ENCODE measurements at places on chromosomes 11 and 22.

GRCh38 chr11:95595973-95596489 lies 193.6 kb downstream of the FAM76B start:
- no peak for DNase-seq

DNA sequence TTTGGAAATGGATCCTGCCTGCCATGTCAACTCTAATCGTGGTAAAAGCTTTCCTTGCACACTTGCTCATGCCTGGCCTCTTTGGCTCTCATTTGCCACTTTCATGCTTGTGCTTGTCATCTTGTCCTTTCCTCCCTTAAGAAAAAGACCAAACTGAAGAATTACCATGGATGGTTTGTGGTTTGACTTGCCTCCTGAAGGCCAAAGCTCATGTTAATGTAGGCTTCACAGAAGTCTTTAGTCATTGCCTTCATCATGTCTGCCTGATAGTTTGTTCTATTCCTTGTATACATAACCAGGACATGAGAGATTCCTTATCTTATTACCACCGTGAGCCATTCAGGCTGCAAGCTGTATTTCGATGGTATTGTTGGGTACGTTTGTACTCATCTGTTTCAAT lies 17.3 kb downstream of the TEAD1 start:
- no peak for DNase-seq

GRCh38 chr22:33920197-33920540 lies at the start of gene LARGE1:
TSS of gene LARGE1 (minus strand) at chr22:33920476.
- DNase-seq = no peak

DNA sequence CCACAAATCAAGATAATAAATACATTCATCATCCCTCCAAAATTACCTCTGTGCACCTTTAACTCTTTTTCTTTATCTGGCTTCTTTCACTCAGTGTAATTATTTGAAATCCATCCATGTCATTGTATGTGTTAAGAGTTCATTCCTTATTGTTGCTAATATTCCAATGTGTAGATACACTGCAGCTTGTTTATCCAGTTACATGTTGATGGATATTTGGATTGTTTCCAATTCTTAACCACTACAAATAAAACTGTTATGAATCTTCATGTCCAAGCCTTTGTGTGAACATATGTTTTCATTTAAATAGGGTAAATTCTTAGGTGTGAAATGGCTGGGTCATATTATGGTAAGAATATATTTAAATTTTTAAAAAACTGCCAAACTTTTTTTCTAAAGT lies 323.3 kb upstream of the NCAM1 start:
- DNase-seq = no peak

- no peak for DNase-seq
Observed at GRCh38 chr22:46655861-46656608, 35.8 kb downstream of the GRAMD4 start.

GRCh38 chr22:50473088-50473487 lies 1.7 kb downstream of the SBF1 start:
- DNase-seq = peak; percentile 15

GRCh38 chr11:25862159-25862558 lies 469.8 kb upstream of the ANO3 start:
- no peak for DNase-seq

GRCh38 chr22:32075997-32076760 lies 33.1 kb downstream of the SLC5A1 start:
- DNase-seq = no peak

GRCh38 chr22:21051145-21051830 lies 5.5 kb downstream of the LRRC74B start:
- DNase-seq = no peak

DNA sequence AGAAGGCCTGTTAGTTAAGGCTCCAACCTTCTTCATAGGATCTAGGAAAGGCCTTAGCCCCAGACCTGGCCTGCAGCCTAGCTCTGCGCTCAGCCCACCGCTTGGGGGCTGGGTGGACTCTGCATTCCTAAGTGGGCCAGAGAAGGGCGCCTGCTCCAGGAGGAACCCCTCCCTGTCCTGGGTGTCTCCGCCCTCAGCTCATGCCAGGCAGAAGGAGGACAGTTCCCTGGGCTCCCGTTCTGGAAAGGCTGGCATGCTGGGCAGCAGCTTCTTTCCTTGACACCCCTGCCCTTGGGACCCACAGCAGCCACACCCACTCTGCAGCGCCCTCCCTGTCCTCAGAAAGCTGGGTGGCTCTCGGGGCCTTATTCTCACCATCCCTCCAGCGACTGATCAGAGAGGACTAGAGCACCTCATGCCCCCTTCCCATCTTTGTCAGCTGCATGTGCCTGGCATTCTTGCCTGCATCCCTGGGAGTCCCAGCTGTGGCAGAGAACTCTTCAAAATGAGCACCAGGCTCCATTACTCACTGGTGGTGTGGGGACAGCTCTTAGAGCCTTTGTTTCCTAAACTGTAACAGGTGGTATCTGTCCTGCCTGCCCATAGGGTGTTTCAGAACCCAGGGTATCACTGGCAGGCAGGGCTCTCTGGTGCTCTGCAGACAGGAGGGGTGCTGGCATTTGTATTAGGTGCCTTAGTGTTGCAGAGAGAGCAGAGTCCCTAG lies 20.3 kb upstream of the MYRF start:
- DNase-seq = no peak

GRCh38 chr11:93689240-93689639 lies 27.8 kb downstream of the CEP295 start:
- no peak for DNase-seq

DNA sequence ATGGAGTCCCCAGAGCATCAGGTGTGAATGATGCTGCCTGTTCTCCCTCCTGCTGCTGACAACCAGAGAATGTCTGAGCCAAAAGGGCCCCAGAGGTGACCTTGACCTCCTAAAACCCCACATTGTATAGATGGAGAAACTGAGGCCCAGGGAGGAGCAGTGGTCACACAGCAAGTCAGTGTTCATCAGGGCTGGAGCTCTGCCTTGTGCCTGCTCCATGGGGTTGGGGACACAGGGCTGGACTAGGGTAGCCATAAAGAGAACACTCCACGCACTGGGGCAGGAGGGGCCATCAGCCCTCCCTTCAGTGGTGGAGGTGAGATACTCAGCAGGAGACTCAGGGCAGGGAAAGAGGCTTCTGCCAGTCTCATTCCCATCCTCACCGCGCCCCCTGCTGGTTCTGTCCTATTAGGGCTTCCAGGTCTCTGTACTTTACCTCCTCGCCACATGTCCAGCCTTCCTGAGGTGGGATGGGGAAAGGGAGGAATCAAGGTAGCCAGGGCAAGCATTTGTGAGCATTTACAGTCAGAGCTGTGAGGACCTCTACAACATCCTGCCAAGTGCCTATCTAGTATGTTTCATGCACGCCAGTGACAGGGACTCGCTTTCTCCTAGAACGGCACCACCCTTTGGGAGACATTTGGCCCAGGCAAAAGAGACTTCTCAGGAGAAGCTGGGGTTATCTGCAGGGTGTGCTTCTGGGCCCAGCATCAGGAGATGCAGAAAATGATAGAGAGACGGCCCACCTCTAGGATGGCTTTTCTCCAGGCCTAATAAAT lies 43.2 kb downstream of the NEU3 start:
- DNase-seq = peak; percentile 94

- DNase-seq = peak; percentile 83
Observed at GRCh38 chr11:82229341-82229740, 504.3 kb downstream of the FAM181B start.

DNA sequence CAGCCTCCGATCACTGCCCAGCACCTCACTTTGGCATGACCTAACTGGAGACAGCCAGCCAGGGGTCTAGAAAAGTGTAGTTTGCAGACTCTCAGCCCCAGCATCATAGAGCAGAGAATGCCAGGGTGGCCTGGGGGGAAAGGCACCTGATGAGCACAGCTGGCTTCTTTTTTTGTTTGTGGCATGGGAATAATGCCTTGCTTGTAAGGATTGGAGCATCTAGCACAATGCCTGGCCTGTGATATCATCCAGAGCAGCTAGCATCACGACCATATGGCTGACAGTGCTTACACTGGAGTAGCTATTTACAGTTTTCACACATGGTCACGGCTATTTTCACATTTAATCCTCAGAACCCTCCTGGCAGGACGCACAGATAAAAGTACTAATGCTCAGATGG lies 594.8 kb upstream of the B3GAT1 start:
- no peak for DNase-seq

GRCh38 chr22:36315325-36315724 lies 62.4 kb downstream of the APOL1 start:
- no peak for DNase-seq

Measured in OCI-M1 (cell line).